Cardiac muscle cell (in vitro differentiated cells and primary cell): ENCODE measurements at places on chromosomes 2 and 18.

- DNase-seq = peak; percentile 57
These were observed at the start of the genes COL4A3 and COL4A4 for GRCh38 chr2:227163998-227164762. TSS of gene COL4A3 (plus strand) at chr2:227164624. CDS start at chr2:227164727, 103 bp downstream. TSS of gene COL4A4 (minus strand) at chr2:227164205. CDS start at chr2:227147483, 16,722 bp downstream.

DNA sequence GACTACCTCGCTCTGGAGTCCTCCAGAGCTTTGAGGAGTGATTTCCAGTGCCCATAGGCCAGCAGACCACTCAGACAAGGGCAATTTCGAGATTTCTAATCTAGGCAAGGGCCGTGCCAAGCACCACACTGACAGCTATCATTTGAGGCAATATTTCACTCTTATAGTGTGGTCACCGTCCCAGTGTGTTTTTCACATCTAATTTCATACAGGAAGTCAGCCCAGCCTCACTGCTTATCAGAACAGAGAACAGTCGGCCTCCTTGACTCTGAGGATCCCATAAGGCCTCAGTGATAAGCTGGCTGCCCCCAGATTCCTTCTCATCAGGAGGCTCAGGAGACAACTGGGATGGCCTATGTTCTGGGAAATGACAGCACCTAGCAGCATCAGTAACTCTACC, 581 bp downstream of the CAPN14 start:
- no peak for DNase-seq

DNA sequence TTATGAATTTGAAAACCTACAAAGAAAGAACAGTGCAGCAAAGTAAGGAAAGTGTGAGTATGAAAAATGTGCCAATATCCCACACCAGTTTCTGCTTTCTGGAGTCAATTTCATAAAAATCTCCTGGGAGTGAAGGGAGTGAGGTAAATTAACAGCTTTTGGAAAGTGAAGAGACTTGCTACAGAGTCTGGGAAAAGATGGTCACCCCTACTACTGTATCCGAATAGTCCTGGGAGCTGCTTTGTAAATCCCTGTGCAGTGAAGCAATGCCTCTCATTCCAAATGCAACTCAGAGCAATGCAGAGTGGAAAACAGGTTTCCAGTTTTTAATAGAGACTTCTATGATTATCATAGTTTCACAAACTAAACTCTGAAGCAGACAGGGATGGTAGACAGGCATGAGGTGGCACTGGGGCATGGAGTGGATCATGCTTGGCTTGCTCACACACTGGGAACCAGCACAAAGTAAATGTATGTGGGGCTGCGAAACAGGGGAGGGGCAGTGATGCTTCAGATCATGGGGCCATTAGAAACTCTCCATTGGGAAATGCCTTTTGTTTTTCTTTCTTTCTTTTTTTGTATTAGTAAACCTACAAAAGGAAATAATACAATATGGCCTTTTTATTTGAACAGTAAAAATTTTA, 10.6 kb downstream of the COL5A2 start:
- no peak for DNase-seq

DNA sequence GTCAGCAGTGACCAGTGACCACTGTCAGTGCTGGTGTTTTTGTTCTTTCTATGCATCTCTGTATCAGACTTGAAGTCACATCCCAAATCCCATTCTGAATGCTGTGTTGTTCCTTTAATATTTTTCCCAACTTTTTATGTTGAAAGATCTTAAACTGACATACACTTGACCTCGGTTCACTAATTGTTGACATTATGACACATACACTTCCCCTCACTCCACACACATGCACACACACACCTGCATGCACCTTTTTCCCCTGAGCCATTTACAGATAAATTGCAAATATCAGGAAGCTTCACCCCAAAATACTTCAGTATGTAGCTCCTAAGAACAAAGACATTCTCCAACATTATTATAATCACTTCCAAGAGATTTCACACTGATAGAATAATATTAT, 62.4 kb downstream of the CFAP221 start:
- no peak for DNase-seq

DNA sequence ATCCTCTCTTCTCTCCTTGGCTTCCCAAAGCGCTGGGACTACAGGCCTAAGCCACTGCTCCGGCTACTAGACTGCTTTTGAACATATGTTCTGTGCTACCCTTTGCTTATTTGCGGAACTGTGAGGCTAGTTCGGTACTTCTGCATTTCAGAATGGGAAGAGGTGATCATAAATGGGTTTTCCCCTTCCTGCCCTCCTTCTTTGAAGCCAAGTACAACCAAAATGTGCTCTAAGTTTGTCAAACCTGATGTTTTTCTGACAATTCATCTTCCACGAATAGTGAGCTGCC, 1.7 kb upstream of the ESCO1 start:
- DNase-seq = no peak

GRCh38 chr2:41414486-41415230, 633.2 kb upstream of the PKDCC start:
- peak; percentile 67 for DNase-seq

- peak; percentile 32 for DNase-seq
These were observed 159.6 kb upstream of the SIX2 start for GRCh38 chr2:45168711-45169338.

GRCh38 chr18:59094569-59094968, 45.1 kb upstream of the SEC11C start:
- DNase-seq = no peak

DNA sequence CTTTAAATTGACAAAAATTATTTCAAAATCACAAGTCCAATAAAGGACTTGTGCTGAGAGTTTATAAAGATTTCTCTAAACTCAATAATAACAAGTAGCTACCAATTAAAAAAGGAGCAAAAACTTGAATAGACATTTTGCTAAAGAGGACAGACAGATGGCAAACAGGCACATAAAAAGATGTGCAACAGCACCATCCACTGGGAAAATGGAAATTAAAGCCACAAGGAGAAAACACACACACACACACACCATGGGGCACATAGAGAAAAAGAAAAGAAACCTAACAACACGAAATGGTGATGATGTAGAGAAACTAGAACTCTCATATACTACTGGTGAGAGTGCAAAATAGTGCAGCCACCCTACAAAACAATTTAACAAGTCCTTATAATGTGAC, 12.6 kb upstream of the SLC9A4 start:
- no peak for DNase-seq

DNA sequence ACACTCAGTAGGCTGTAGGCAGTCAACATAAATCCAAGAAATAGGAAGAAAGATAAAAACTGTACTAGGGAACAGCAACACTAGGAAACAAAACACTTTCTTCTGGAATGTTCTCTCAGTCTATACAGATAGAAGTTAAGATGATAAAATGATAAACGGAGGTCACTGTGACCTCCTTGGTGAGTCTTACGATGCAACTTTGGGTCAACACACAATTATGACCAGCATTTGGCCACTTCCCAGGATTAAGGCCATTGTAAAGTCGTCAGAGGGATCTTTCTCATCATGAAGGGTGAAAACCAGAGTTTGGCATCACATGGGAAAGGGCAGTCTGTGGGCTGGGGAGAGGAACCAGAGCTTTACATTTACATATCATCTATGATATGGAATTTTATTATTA, 33.4 kb downstream of the LAMA3 start:
- no peak for DNase-seq

GRCh38 chr18:35409911-35410310, 32.8 kb upstream of the ZNF396 start:
- DNase-seq = no peak

GRCh38 chr2:71935262-71935848, 212.3 kb downstream of the CYP26B1 start:
- peak; percentile 87 for DNase-seq

- no peak for DNase-seq
These were observed 162.5 kb downstream of the RAD51AP2 start for GRCh38 chr2:17355608-17356329.

DNA sequence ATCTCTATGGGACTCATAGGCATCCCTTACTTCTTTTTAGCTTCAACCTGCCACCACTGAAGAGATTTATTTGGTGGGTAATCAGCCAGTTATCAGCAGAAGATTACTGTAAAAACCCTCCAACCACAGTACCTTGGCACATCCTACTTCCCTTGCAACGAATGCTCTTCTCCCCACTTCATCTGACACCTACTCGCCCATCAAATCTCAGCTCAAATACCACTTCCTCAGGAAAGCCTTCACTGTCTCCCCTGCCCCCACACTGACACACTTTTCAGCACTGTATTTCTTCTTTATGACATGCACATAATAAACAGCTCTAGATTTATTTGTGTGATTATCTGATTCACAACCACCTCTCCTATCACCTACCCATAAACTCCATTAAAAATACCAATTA, 3.1 kb downstream of the KDSR start:
- DNase-seq = no peak

DNA sequence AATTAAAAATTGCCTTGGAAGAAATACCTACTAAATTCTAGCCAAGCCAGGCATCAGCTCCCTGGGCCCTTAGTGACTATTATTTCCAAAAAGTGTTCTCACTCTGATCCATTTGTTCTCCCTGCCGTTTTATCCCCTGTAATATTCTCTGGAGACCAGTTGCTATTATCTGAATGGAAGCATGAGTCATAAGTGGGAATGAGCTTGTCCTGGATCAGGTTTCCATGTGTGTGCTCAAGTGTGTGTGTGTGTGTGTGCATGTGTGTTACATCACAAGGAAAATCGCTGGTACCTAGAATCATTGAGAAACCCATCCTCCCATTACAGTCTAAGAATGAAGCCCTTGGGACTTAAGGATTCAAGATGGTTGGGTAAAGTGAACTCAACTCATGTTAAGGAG, 130.3 kb upstream of the CXCR4 start:
- peak; percentile 81 for DNase-seq

GRCh38 chr2:230447455-230448451, 31.8 kb downstream of the SP100 start:
- DNase-seq = no peak

DNA sequence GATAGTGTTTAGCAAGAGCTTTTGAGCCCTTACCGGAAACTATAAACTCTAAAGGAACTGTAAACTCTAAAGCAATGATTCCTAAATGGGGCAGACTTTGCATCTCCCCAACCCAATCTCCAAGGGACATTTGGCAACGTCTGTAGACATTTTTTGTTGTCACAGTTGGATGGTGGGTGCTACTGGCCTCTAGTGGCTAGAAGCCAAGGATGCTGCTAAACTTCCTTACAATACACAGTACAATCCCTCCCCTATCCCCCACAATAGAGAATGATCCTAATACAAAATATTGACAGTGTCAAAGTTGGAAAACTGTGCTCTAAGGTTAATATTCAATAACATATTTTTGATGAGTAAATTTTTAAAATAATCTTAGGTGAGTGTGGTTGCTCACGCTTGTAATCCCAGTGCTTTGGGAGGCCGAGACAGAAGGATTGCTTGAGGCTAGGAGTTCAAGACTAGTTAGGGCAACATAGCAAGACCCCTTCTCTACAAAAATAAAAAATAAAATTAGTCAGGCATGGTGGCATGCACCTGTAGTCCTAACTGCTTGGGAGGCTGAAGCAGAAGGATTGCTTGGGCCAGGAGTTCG, 66.7 kb downstream of the PTPN4 start:
- peak; percentile 27 for DNase-seq

GRCh38 chr2:117859924-117860647, 45.6 kb downstream of the DDX18 start:
- no peak for DNase-seq

GRCh38 chr2:203338322-203338721, 10.1 kb downstream of the ABI2 start:
- DNase-seq = no peak

DNA sequence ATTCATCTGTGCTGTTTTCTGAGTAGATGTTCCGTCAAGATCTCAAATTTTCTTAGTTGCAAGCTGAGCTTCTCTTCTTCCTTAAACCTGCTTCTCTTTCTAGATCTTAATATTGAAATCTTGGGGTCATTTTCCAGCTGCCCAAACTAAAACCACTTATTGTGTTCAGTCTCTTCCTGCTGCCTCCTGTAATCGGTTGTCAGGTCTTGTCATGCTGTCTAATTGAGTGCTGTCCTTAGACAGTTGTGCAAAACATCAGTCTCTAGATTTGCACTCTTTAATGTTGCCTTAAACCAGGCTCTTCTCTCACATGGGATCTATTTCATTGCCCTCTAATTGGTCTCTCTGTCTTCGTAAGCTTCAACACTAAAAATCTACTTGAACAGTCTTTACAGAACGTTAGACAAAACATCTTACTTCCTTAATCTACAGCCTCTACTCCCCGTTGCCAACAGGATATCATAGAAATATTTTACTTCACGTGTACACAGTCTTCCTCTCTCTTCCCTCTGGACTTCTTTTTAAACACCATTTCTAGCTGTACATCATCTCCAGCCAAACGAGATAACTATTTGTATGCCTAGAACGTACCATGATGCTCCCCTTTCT, 34.9 kb downstream of the GPD2 start:
- DNase-seq = no peak

GRCh38 chr2:218400930-218401881, 1.5 kb downstream of the CTDSP1 start:
- peak; percentile 32 for DNase-seq

DNA sequence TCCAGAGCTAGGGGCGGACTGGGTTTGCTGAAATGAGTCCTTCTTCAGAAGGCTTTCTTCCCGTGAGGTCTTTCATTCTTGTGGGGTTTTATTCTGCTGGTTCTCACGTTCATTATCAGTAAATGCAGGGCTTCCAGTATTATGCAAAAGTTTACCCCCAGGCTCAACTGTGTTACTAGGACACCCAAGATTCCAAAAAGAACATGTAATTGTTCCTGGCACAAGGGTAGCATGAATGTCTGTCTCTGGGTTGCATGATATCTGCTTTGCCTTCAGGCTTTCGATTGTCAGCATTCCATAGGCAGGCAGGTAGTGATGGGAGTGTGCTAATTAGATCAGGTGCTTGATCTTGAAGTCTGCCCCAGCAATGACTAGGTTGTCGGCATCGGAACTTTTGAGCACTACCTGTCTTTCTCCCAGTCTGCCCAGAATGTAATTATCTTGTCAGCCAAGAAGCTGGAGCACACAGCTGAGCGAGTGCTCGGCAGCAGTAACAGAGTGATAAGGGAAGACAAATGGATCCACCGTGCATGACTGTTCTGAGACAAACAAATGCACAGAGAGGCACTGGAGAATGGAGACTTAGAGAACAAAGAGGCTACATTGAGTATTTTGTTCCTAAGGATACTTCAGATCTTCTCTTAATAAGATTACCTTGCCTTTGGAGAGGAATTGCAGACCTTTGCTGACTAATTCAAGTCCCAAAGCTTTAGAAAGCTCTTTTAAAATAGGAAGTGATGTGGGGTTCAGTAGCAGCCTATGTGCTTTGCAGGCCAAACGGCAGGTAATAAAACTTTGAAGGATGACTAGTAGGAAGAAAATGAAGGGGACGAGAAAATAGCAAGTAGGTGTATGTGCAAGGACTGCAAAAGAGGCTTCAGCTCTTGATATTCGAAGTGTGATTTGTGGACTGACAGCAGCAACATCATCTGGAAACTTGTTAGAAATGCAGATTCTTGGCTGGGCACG, 41.9 kb downstream of the ITGB6 start:
- DNase-seq = no peak

DNA sequence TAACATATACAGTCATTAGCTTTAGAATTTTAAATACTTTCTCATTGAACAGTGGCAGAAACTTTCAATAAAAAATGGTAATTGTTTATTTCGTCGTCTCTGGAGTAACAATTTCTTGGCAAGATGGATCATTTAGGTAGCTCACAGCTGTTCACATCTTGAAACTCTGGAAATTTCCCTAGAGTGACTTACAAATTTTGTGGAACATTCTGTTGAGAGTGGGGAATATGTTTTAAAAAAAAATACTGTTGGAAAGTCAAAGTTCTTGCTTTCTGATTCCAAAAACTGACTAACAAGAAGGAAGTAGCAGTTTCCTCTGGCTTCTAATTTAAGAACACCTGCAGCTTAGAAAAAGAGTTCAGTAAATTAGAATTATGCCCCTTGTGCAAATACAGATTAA, 11.2 kb upstream of the CALCRL start:
- no peak for DNase-seq
